ENCODE measurements at places on chromosomes 3 and 15.

- peak; percentile 31 for DNase-seq
Measured at GRCh38 chr15:99703603-99704443, 29.4 kb downstream of the LYSMD4 start.

DNA sequence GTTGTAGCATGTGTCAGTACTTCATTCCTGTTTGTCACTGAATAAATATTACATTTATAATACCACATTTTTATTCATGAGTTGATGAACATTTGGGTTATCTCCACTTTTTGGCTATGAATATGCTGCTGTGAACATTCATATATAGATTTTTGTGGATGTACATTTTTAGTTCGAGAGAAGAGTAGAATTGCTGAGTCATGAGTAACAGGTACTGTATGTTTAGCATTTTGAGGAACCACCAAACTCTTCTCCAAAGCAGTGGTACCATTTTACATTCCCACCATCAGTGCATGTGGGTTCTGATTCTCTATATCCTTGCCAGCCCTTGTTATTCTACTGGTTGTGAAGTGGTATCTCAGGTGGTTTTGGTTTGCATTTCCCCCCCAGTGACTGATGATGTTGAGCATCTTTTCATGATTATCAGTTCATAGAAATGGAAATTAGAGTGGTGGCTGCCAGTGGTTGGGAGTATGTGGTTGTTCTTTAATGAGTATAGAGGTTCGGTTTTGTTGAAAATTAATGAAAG lies 59.6 kb downstream of the CCDC66 start:
- no peak for DNase-seq

DNA sequence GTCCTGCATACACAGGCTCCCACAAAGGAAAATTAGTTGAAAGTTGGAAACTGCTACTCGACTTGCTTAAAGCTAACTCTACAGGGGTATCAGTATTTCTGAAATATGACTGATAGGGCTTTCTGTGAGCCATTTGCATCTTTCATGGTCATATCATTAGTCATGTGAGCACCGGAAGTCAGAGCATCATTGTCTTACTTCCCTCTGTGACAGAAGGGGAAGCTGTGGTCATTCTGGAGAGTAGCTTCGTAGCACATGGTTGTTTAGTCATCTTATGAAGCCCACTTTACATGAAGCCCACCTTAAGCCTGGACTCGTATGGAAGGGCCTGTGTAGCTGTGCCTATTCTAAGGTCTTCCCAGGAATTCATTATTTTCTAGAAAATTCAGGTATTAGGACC lies 69.0 kb downstream of the COL6A5 start:
- no peak for DNase-seq

- peak; percentile 62 for DNase-seq
Measured at GRCh38 chr15:41971089-41971894, 1.1 kb downstream of the EHD4 start.

GRCh38 chr3:67655364-67656121 lies 1.1 kb upstream of the SUCLG2 start:
- DNase-seq: peak; percentile 78

- DNase-seq: no peak
Measured at GRCh38 chr3:149528340-149528650, 53.8 kb downstream of the TM4SF4 start.

GRCh38 chr3:127736801-127737539 lies 64.2 kb downstream of the ABTB1 start:
- DNase-seq: no peak

GRCh38 chr3:160829486-160830009 lies 73.5 kb downstream of the PPM1L start:
- DNase-seq: no peak

DNA sequence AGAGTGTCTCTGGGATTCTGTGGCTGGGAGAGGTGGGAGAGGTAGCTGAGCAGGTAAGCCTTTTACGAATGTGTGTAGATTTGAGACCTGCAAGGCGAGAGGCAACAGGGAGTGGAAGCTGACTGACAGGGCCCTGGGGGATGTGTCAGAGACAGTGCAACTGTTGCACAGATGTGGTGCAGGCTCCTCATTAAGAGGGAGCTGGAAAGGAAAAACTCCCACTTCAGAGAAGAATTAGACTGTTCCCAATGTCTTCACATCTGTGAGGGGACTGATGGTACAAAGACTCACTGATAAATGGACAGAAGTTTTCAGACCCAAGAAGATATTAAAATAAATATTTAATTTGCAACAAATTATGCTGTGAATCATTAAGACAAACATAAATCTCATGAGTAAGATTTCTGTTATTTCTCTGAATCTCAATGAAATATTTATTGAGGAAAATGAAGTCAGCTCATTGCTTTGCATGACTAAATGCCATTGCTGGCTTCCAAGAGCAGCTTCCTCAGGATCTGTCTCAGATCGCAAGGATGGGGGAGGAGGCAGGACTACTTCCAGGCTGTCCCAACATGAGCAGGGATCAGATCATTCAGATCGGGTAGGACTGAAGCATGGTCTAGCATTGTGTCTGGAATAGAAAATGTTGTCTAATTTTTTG lies 127.3 kb upstream of the ROPN1 start:
- DNase-seq: no peak

GRCh38 chr15:37059086-37059485 lies 41.3 kb downstream of the MEIS2 start:
- DNase-seq: no peak
